ENCODE measurements at places on chromosomes 7 and 10.

- DNase-seq: no peak
Observed at GRCh38 chr7:43761938-43762692, 3.6 kb downstream of the BLVRA start.

- no peak for DNase-seq
Observed at GRCh38 chr7:71186535-71187057, 54.7 kb downstream of the GALNT17 start.

DNA sequence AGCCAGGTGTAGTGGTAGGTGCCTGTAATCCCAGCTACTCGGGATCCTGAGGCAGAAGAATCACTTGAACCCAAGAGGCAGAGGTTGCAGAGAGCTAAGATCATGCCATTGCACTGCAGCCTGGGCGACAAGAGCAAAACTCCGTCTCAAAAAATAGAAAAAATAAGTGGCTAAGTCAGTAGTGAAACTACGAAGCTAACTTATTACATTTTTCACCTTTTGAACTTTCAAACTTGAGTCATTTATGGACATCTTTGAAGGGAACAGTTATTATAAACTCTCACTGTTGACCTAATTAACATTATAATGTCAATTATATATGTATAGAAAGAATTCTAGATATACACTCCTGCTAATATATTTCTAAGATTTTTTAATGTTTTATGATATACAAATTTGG, 541.5 kb upstream of the C7orf33 start:
- no peak for DNase-seq

GRCh38 chr10:97490592-97490991, 7.6 kb downstream of the MMS19 start:
- DNase-seq: no peak

DNA sequence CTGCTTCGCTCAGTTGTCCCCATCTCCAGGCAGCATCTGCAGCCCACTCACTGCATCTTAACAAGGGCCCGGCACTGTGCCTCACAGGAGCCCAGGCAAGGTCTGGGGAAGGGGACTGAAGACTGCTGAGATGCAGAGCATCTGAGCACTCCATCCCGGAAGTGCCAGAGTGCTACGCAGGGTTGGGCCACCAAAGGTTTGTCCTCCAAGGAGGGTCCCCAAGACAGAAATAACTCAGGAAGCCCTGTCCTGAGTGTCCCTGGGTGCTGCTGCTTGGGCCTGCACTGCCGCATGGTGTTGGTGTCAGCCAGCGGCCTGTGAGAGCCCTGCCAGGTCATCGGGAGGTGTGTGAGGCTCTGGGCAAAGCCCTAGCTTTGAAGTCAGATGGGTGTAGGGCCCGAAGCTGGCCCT, 288.2 kb upstream of the ZMIZ1 start:
- DNase-seq: no peak

GRCh38 chr7:17996442-17997223, 31.0 kb downstream of the PRPS1L1 start:
- no peak for DNase-seq

DNA sequence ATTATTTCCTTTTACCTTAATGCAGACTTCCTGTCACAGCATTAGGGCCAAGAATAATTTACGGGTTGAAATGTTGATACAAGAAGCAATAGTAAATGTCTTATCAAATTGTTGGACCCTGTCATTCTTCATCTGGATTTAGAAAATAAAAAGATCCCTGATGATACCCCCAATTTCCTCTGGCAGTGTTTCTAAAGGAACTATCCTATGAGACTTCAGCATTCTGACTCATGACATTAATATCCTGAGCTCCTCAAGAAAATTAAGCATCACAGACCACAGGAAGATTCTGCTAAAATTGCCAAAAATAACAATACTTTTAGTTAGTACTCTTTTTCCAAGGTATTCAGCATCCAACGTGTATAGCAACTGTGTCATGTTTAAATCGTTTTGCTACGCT, 490.5 kb upstream of the ANKRD30A start:
- DNase-seq: no peak

DNA sequence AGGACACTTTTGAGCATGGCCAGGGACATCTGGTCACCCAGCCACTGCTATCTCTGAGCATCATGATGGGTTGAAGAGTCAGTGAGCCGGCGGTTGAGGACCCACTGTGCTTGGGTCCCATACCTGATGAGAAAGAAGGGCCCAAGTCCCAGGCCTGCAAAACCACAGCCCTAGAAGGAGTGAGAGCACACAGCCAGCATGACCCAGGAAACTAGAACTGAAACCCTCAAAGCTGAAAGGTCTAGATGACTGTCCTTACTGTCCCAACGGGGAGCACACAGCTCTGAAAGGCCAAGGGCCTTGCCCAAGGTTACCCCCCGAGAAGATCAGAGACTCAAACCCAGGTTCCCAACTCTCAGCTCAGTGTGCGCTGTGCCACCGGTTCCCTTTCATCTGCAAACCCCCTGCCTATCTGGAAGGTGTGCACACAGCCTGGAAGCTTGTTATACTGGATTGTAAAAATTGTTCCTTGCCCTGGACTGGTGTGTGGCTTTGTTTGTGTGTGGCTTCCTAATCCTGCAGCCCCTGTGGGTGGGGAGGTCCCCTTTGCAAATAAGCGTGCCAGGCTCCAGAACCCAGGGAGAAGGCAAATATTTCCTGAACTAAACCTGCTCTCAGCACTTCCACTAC, 22.6 kb upstream of the PSAP start:
- no peak for DNase-seq

- no peak for DNase-seq
Observed at GRCh38 chr10:34690383-34691049, 124.6 kb downstream of the PARD3 start.

DNA sequence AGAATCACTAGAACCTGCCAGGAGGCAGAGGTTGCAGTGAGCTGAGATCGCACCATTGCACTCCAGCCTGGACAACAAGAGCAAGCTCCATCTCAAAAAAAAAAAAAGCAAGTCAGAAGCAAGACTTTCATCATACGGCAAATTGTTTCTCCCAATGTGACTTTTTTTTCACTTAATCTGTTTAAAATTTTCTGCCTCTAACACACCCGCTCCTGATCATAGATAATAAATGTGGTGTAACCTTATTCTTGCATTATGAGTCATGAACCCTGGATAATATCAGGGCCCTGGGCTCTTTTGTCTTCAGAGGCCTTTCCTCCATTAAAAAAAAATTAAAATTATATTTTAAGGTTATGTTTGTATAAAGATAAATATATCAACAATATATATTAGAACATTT, 111.4 kb upstream of the JCAD start:
- no peak for DNase-seq

DNA sequence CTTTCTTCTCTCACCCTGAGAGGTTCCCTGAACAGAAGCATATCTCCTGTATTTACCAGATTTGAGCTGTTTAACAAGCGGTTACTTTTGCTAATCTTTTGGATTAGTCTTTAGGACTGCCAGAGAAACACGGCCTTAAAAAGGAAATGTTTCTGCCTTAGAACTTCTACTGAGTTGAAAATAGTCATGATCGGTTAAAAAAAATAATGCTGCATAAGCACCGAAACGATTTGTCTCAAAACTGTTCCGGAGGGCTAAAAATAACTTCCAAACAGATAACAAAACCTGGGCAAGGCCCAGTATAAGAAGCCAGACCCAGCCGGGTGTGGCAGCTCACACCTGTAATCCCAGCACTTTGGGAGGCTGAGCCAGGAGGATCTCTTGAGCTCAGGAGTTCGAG, 43.3 kb upstream of the CYTH3 start:
- DNase-seq: no peak

DNA sequence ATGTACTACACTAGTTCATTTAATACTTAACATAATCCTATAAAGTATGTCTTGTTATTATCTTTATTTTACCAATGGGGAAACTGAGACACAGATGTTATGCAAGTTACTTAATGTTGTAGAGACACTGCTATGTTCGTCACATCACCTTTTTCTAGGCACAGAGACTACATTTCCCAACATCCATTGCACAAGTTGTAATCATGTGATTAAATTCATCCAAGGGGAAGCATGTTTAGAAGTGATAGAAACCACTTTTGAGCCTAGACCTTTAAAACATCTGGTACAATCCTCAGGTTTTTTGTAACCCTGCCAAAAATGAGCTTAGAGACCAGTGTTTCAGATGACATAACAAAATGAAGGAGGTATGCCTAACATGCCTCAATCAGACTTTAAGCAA, 386.8 kb upstream of the HPS1 start:
- DNase-seq: no peak

DNA sequence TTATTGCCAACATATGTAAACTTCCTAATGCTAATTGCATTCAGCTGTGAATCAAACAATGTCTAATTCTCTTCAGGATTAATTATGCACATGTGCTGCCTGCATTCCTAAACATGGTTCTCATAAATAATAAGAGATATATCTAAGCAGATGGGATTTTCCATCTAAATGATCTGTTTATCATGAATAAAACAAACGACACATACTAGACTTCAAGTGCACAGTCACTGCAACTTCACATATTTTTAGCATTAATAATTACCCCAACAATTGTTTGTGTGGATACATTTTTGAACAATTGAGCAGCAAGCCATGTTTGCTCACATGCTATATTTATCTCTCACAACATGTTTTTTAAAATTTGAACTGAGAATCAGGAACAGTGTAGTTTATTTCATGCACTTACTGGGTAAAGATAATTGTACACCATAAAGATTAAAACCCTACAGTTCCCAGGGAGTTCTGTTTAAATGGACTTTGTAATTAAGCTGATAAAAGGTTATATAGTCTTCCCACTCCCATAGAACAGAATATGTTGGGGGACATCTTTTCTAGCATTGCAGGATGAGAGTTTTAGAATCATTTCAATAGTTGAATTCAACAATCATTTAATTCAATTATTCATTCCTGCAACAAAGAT, 378.5 kb downstream of the MDFIC start:
- no peak for DNase-seq

GRCh38 chr10:97278491-97278989, 13.9 kb downstream of the ARHGAP19 start:
- peak; percentile 66 for DNase-seq

DNA sequence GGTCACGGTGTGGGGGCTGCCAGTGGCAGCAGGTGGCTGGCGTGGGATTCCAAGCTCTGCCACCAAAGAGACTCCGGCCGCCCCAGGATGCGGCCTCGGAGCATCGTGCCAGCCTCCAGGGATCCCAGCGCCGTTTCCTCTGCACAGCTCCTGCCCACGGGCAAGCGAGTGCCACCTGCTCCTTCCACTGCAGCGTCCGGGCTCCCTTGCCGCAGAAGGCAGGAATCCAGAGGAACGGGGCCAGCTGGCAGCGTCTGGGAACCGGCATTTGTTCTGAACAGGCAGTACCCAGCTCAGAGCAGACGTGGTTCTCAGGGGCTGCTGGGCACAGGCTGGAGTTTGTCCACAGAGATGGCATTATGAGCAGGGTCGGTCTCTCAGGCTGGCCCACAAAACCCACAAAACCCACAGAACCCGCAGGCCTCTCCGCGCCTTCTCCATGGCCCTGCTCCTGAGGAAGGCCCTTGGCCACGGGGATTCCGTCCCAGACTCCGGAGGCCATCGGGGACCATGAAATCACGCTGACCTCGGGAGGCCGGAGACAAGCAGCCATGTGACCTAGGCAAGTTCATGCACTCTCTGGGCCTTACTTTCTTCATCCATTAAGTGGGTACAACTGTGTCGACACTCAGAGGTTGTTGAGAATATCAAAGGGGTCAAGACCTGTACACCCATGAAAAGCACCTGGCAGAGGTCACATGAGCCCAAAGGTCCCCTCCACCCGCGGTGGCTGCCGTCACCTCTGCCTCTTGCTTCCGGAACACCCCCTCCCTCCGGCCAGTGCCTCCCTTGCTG, 72.1 kb upstream of the TNRC18 start:
- DNase-seq: peak; percentile 57

DNA sequence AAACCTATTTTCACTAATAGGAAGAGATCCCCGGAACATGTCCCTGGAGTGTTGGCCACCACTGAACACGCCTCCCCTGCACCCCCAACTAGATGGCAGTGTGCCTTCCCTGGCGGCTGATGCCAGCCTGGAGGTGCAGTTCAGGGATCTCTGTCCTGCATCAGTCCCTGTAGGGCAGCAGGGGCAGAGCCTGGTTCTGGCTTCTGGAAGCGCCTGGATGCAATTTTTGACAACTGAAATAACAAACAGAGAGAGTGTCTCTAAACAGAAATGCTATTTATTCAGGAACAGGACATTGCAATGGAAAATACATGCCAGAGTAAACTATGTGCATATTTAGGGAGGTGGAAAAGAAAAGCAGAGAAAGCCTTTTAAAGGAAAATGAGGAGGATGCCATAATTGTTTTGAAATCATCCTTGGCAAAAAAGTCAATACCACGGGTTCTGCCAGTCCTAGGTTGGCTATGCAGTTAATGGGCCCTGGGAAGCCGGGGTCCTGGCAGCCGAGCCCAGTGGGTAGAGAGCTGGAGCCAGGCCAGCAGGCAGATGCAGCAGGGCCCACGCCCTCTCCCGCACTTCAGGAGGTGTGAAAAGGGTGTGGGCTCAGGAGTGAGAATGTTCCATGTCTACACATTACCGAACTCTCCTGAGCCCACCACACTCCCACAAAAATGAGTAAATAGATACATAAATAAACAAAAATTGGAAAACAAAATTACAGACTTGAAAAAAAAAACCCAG, 18.5 kb downstream of the ANTXRL start:
- DNase-seq: no peak

DNA sequence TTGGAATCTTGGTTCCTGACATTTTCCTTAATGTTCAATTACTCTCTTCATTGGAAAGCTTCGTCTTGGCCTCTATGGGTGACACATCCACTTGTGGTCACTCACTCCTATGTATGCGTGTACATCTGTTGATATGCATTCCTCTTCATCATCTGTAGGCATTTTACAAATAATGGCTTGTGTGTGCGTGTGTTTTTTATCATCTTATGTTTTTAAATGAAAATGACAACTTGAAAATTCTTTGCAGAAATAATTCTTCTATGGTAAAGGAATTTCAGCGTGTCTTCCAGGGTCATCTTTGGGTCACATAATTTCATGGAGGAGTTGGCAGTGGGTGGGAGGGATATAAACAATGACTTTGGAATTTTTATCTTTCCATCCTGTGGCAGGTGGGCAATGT, 925.1 kb downstream of the LRMDA start:
- DNase-seq: no peak

DNA sequence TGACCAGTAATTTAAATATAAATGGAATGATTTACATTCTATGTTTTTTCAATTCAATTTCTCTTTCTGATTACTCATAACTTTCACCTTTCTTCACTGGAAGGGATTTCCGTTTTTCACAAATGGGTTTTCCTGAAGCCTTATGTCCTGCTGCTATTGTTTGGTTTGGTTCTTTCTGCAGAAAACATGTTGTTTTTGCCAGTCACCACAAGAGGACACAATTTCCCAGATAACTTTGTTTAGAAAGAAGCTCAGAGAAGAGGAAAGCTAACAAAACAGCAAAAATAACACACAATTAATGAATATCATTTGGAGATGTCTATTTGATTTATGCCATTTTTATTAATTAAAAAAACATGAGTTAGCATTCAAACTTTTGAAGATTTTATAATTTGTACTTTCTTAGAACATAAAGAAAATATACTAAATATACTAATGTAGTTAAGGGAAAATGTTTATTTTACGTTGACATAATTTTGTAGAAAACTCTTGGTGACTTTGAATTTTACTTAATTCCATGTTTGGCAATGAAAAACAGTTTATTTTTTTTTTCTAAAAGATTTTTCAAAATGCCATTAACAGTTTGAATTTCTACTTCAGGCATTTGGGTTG, 4.6 kb upstream of the TWIST1 start:
- peak; percentile 74 for DNase-seq

GRCh38 chr7:127859330-127859729, 171.9 kb downstream of the LRRC4 start:
- DNase-seq: no peak

- DNase-seq: no peak
Observed at GRCh38 chr7:94394437-94395140, at the start of gene COL1A2. Gene COL1A2, plus strand, starts transcription at chr7:94394895. Its CDS starts 137 bp downstream, at chr7:94395032.

- no peak for DNase-seq
Observed at GRCh38 chr7:151877911-151878835, 1.3 kb upstream of the PRKAG2 start.

All from SW480 (cell line).